Endodermal cell (in vitro differentiated cells): ENCODE measurements at places on chromosomes 2 and 18. TPM values are rescaled to one million over a fixed set of nuclear protein-coding genes. Genes with fewer than 3 reads are reported as not detected.
A peak's percentile ranks its signal among the peaks of the same experiment; 100 is the strongest.

DNA sequence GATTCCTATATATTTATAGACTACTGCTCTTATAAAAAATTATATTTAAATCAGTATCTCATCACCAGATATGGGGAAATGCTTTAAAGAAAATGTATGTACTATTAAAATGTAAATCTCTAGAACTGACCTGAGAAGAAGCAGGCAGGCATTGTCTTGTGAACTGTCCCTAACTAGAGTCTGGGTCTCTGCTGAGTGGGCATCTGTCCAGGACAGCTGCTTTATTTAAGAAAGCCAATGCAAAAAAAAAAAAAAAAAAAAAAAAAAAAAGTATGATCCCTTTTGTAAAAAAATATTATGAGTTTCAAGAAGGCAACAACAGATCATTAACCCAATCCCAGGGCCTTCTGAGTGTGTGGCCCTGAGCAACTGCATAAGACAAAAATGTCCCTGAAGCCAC, 66.0 kb downstream of the PAX3 start:
- H3K4me1 ChIP-seq = no peaks in the 10 kb centered on the region
- H3K36me3 ChIP-seq = no peaks in the 10 kb centered on the region
- no peak overlapping the region for H3K4me3 ChIP-seq
- peaks cover 4% of the 10 kb centered on the region for H3K27me3 ChIP-seq
- H3K27ac ChIP-seq = no peak overlapping the region

DNA sequence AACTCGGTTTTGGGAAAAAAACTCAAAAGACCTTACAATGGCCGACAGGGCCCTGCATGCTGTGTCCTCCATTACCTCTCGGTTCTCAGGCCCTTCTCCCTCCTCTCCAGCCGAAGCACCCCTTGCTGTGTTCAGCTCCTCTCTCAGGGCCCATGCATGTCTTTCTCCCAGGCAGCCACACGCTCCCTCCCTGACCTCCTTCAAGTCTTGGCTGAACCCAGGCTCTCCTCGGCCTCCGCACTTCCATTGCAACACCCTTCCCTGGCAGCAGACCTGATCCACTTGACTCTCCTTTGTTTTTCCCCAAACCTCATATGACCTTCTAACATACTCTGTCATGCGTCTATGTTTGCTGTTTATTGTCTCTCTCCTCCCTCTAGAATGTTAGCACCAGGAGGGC, 114.0 kb downstream of the CYP26B1 start:
- no peak overlapping the region for H3K4me3 ChIP-seq
- H3K4me1 ChIP-seq = no peaks in the 10 kb centered on the region
- no peaks in the 10 kb centered on the region for H3K36me3 ChIP-seq
- DNase-seq = peak; percentile 34
- H3K27me3 ChIP-seq = no peaks in the 10 kb centered on the region
- H3K27ac ChIP-seq = no peak overlapping the region

DNA sequence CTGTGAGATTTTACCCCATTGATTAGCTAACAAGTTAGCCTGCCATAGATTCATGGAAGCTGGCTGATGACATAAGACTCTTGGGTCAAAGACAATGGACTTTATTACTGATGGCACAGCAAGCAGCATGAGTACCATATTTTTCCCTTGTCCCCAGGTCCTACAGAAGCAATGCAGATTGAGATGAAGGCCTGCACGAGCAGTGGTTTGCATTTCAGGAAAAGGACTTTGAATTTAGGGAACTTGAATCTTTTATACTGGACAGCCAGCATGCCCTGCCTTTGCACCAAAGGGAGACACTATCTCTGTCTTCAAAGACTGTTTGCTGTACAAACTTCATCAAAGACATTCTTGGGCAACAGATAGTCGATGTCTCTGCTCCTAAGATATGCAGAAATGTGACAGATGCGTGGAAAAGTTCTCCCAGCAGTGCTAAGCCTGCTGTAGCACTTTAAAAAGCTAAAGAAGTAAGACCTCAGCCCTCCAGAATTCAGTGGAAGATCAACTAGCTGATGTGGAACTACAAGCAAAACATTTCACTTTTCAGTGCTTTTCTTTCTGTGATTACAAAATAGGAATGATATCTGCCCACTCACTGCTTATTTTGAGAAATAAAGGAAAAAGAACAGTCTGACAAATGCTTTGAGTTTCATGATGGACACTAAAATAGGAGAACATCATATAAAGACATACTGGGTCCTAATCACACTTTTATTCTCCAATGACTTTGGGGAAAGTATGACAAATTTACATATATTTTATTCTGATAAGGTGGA, 44.4 kb upstream of the TANK start:
- no peak for DNase-seq
- no peaks in the 10 kb centered on the region for H3K36me3 ChIP-seq
- H3K4me1 ChIP-seq = peaks cover 6% of the 10 kb centered on the region
- no peak overlapping the region for H3K27ac ChIP-seq

GRCh38 chr2:141062031-141062430, 1068.8 kb downstream of the LRP1B start:
- no peaks in the 10 kb centered on the region for H3K4me1 ChIP-seq
- H3K27me3 ChIP-seq = no peaks in the 10 kb centered on the region
- H3K4me3 ChIP-seq = no peak overlapping the region

- H3K27me3 ChIP-seq = no peaks in the 10 kb centered on the region
- H3K4me3 ChIP-seq = no peak overlapping the region
- peaks cover 9% of the 10 kb centered on the region for H3K36me3 ChIP-seq
- no peak for DNase-seq
Observed at GRCh38 chr2:191262436-191262835, 17.2 kb downstream of the MYO1B start.

DNA sequence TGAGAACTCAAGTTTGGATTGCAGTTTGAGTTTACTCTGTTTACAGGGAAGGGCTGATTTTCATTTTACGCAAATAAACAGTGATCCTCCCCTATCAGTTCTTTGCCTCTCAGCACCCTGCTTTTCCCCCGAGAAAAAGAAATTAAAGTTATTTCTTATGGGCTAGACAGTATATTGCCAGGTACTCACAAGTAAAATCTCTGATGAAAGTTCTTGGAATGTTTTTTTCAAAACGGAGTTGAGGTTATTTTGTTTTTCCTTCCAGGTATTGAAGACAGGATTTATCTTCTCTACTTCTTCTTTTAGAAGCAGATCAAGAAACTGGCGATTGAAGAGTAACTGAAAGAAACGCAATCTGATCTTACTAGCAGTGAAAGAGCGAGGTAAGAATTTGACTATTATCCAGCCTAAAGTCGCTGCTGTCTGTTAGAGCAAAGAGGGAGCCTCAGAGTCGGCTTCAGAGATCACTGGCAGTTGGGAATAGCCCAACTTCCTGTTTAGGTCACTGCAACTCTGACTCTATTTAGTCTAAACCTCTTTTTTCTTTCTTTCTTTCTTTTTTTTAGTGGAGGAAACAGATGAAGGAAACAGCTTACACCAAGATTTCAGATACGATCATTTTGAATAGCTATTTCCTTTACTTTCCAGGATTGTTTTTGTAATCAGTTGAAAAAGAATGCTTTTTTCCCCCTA, at the start of gene TFPI:
Gene TFPI (minus strand): TSS at position 425 of the 693 bp plus-strand sequence. CDS start 50,667 bp downstream, outside the sequence.
- no peak for DNase-seq
- no peaks in the 10 kb centered on the region for H3K27me3 ChIP-seq
- H3K4me1 ChIP-seq = peaks cover 10% of the 10 kb centered on the region
- H3K36me3 ChIP-seq = no peaks in the 10 kb centered on the region
- peak within 1 kb of the TSS; percentile 22 for H3K4me3 ChIP-seq

GRCh38 chr2:198374375-198375082, 570.1 kb downstream of the PLCL1 start:
- no peaks in the 10 kb centered on the region for H3K36me3 ChIP-seq
- no peak overlapping the region for H3K27ac ChIP-seq
- no peaks in the 10 kb centered on the region for H3K27me3 ChIP-seq
- H3K4me1 ChIP-seq = no peaks in the 10 kb centered on the region
- DNase-seq = peak; percentile 83

GRCh38 chr2:234980451-234981187, 28.8 kb downstream of the SH3BP4 start:
- H3K36me3 ChIP-seq = peaks cover 32% of the 10 kb centered on the region
- H3K27me3 ChIP-seq = no peaks in the 10 kb centered on the region
- no peak for DNase-seq
- H3K4me1 ChIP-seq = peaks cover 41% of the 10 kb centered on the region
- peak overlapping the region; percentile 12 for H3K4me3 ChIP-seq

GRCh38 chr2:200843993-200844948, 20.2 kb downstream of the CLK1 start:
- H3K36me3 ChIP-seq = no peaks in the 10 kb centered on the region
- DNase-seq = no peak

DNA sequence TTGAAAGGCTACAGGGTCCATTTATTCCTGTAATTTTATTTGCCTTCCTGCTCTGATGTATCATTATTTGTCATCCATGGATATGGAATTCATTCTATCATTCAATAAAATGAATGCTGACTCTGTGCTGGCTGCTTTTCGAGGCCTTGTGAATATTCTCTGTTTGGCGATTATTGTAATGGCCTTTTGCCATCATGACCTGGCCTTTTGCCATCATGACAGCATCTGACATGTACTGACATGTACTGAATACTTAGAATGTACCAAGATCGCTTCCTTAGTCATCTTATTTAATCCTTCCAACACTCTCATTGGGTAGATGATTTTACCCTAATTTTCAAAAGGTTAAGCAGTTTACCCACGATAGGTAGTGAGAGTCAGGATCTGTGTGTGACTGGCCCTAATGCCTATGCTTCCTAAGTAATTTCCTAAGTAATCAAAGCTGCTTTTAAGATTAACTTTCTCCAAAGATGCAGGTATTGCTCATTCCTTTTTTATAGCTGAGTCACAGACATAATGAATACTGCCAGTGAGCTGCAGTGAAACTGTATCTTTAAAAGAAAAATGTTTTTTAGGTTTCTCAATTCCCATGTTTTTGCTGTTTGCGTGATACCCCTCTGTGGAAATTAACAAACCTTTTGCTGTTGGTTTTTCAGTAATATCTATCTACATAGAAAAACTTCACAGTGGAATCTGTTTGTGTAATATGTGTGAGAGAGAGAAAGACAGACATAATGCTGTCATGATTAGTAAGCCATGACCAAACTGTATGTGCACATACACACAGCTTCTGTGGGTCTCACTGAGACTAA, 127.8 kb downstream of the CERS6 start:
- no peaks in the 10 kb centered on the region for H3K27me3 ChIP-seq
- DNase-seq = no peak
- peaks cover 6% of the 10 kb centered on the region for H3K36me3 ChIP-seq
- no peak overlapping the region for H3K27ac ChIP-seq

DNA sequence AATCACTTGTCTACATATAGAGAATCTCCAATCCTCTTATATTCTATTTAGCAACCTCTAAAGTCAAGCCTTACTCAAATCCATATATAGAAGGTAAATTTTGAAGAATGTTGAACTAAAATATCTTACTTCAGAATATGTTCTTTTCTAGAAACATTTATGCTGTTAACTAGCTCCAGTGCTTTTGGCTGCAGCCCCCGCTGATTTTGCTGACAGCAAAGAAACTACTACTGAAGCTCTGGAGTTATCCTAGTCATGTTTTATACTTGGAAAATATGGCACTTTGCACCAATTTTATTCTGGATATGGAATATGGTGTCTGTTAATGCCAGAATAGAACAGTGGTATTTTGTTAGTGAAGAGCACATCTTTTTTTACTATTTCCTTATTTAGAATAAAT, 212.4 kb upstream of the FSIP2 start:
- H3K4me1 ChIP-seq = no peaks in the 10 kb centered on the region
- no peak overlapping the region for H3K27ac ChIP-seq
- no peaks in the 10 kb centered on the region for H3K27me3 ChIP-seq

- H3K4me3 ChIP-seq = no peak overlapping the region
- DNase-seq = no peak
Observed at GRCh38 chr2:170883683-170884082, 45.4 kb upstream of the GORASP2 start.

DNA sequence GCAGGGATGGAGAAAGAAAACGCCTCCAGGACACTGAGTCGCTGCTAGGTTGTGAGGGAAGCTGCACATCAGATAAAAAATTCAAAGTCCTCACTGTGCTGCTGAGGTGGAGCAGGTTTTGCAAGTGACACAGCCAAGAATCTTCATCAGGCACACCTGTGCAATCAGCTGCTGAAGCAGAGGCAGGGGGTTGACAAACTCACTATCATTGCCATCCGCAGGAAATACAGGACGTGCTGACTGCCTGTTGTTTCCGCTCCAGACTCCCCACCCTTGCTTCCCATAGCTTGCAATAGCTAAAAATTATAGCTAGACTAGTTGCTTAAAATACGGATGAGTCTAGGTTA, 147.8 kb upstream of the FHL2 start:
- H3K27me3 ChIP-seq = no peaks in the 10 kb centered on the region
- no peaks in the 10 kb centered on the region for H3K36me3 ChIP-seq
- no peaks in the 10 kb centered on the region for H3K4me1 ChIP-seq
- H3K4me3 ChIP-seq = no peak overlapping the region
- DNase-seq = peak; percentile 38

DNA sequence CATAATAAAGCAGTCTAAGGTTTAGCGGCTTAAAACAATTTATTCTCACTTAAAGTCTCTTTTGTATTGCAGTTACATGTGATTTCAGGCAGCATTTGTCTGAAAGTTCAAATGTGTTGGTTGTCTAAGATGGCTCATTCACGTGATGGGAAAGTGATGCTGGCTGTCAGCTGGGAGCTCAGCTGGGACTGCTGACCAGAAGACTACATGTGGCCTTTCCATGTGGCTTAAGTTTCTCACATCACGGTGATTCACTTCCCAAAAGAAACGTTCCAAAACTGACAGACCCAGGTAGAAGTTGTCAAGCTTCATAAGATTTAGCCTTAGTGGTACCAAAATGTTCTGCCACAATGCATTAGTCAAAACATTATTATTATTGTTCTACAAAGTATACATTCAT, 76.9 kb downstream of the TMEM131 start:
- H3K4me1 ChIP-seq = no peaks in the 10 kb centered on the region
- H3K27me3 ChIP-seq = no peaks in the 10 kb centered on the region
- no peak overlapping the region for H3K27ac ChIP-seq
- H3K36me3 ChIP-seq = peaks cover 25% of the 10 kb centered on the region
- no peak for DNase-seq
- H3K4me3 ChIP-seq = no peak overlapping the region

DNA sequence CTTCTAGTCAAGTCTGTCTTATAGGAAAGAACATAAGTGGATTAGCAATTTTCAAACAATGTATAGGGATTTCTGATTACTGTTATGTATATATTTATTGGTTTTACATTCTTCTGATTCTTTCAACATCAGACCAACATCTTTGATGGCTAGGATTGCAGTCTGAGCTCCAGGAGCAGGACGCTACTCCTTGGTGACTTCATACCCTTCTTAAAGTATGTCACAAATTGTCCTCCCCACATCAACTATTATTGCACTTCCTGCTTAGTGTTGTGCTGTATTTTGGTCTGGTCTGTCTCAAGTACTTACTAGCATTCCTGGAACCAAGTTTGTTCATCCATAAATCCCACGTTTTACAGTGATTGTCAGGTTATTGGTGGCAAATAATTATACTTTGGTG, 49.0 kb downstream of the MAP2 start:
- no peaks in the 10 kb centered on the region for H3K27me3 ChIP-seq
- no peak overlapping the region for H3K4me3 ChIP-seq
- no peaks in the 10 kb centered on the region for H3K4me1 ChIP-seq

GRB14 gene
- 16.1 to 21.4 TPM (median 20.6 TPM) in 3 replicates for total RNA-seq

SLC19A3 gene
- total RNA-seq = 0.23 to 1.1 TPM (median 0.84 TPM) in 3 replicates

ANO7 gene
- 6.6 to 9.1 TPM (median 8.5 TPM) in 3 replicates for total RNA-seq

NTSR2 gene
- total RNA-seq = not detected in 3 replicates

ITPRID2 gene
- 28.9 and 29.2 TPM in 2 replicates for total RNA-seq

CDH2 gene
- total RNA-seq = 489 and 572 TPM in 2 replicates

UNC80 gene
- 0.11 to 0.80 TPM (median 0.15 TPM) in 3 replicates for total RNA-seq

IL1R2 gene
- not detected in 2 replicates for total RNA-seq

CYB5A gene
- total RNA-seq = 72.6 and 80.3 TPM in 2 replicates
